Cardiac muscle cell (in vitro differentiated cells and primary cell): ENCODE measurements at places on chromosomes 13 and 19. TPM values are rescaled to one million over a fixed set of nuclear protein-coding genes. Genes with fewer than 3 reads are reported as not detected.

AP1M2 gene
- 0.12 TPM in 1 of 2 replicates, not detected in the other for total RNA-seq

DNA sequence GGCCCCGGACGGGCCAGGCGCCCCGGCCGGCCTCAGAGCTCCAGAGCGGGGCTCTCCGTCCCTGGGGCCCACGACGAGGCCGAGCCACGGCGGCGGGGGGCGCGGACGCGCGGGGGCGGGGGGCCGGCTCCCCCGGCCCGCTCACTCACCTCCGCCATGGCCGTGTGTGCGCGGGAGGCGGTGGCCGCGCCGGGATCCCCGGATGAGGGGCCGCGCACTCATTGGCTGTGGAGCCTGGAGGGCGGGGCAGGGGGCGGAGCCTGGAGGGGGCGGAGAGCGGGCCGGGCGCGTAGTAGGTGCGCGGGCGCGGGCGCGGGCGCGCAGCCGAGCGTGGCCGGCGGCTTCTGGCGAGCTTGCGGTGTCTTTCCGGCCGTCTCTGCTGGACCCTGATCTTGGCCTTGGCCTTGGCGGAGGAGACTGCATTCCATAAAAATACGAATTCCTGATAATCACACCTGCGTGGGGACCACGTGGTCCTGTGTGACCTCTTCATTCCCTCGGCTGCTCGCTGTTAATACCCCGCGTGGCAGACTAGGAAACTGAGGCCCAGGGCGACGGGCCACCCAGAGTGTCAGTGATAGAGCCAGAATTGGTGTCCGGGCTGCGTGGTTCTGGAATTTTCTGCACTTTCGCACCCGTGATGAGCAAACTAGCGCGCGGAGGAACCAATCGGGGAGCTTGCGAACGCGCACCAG, at the start of gene MIER2:
MIER2 (minus strand) TSS at position 172 of the 695 bp plus-strand sequence; CDS start at position 158, 14 bp downstream.
- peak within 1 kb of the TSS; percentile 66 for H3K27ac ChIP-seq
- peaks cover 7% of the 10 kb centered on the region for H3K4me1 ChIP-seq
- H3K27me3 ChIP-seq = no peaks in the 10 kb centered on the region
- peak; percentile 86 for DNase-seq
- H3K4me3 ChIP-seq = peak within 1 kb of the TSS; percentile 99

DNA sequence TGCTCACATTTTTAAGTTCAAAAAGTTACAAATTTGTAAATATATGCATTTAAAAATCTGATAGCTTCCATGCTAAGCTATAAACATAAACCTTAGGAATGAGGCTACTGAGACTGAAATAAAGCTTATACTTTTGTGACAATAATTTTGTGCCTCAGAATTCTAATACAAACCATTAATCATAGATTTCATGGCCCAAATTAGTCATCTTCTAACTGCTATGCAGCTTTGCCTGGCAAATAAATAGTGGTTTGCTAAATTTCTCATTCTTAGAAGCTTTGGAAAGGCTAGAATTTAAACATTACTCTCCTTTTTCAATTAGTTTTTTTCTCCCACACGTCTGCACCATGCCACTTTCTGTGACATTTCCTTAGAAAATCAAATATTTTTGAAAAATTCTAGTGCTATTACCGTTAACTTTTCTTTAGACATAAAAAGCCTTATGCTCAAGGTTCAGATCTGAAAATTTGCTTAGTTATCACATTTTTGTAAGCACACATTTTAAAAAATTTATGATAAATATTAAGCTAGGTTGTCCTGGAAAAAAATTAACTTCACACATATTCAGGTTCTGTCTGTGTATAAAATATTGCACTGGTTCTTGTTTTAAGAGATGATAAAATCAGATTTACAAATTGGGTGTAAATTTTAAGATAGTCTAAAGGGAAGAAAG, 46.9 kb downstream of the FNDC3A start:
- no peaks in the 10 kb centered on the region for H3K36me3 ChIP-seq
- H3K4me1 ChIP-seq = no peaks in the 10 kb centered on the region
- H3K27ac ChIP-seq = no peak overlapping the region

SIGLEC12 gene
- not detected in 2 replicates for total RNA-seq

CYP4F2 gene
- total RNA-seq = not detected in 2 replicates

IGSF23 gene
- total RNA-seq = not detected in 2 replicates

CEACAM20 gene
- not detected in 2 replicates for total RNA-seq

C19orf81 gene
- 23.5 and 36.8 TPM in 2 replicates for total RNA-seq

DNA sequence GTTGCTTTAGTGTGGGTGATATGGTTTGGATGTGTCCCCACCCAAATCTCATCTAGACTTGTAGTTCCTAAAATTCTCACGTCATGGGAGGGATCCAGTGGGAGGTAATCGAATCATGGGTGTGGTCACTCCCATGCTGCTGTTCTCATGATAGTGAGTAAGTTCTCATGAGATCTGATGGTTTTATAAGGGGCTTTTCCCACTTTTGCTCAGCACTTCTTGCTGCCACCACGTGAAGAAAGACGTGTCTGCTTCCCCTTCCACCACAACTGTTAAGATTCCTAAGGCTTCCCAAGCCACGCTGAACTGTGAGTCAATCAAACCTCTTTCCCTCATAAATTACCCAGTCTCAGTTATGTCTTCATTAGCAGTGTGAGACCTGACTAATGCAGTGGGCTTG, 26.0 kb downstream of the OR10H4 start:
- H3K27me3 ChIP-seq = no peaks in the 10 kb centered on the region
- H3K4me3 ChIP-seq = no peak overlapping the region
- no peak overlapping the region for H3K27ac ChIP-seq
- DNase-seq = no peak
- no peaks in the 10 kb centered on the region for H3K36me3 ChIP-seq
- H3K4me1 ChIP-seq = no peaks in the 10 kb centered on the region

RNASEH2A gene
- total RNA-seq = 20.4 and 29.0 TPM in 2 replicates

- H3K27ac ChIP-seq = no peak overlapping the region
- no peaks in the 10 kb centered on the region for H3K27me3 ChIP-seq
- H3K4me3 ChIP-seq = no peak overlapping the region
- no peaks in the 10 kb centered on the region for H3K36me3 ChIP-seq
- no peak for DNase-seq
- H3K4me1 ChIP-seq = no peaks in the 10 kb centered on the region
Measured at GRCh38 chr13:51501096-51501495, 48.3 kb upstream of the INTS6 start.

OCEL1 gene
- total RNA-seq = 9.3 and 14.5 TPM in 2 replicates

- no peak for DNase-seq
- no peaks in the 10 kb centered on the region for H3K4me1 ChIP-seq
- H3K27me3 ChIP-seq = no peaks in the 10 kb centered on the region
- no peak overlapping the region for H3K4me3 ChIP-seq
Measured at GRCh38 chr13:81224209-81224833, 883.4 kb upstream of the SPRY2 start.

- DNase-seq = no peak
- H3K4me1 ChIP-seq = peaks cover 26% of the 10 kb centered on the region
- H3K36me3 ChIP-seq = no peaks in the 10 kb centered on the region
- no peak overlapping the region for H3K4me3 ChIP-seq
- H3K27me3 ChIP-seq = no peaks in the 10 kb centered on the region
Measured at GRCh38 chr13:96768524-96768923, 225.8 kb downstream of the OXGR1 start.

DNA sequence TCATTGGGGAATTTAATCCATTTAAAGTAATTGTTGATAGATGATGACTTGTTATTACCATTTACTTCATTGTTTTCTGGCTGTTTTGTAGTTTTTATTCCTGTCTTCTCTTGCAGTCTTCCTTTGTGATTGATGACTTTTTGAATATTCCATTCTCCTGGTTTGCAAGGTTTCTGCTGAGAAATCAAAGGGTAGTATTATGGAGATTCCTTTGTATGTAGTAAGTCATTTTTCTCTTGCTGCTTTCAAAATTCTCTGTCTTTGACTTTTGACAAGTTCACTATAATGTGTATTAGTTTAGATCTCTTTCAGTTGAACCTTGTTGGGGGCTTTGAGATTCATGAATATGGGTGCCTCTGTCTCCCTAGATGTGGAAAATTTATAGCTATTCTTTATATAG, 6.0 kb downstream of the ZNF559 start:
- DNase-seq = no peak
- no peak overlapping the region for H3K4me3 ChIP-seq
- no peaks in the 10 kb centered on the region for H3K4me1 ChIP-seq
- H3K36me3 ChIP-seq = no peaks in the 10 kb centered on the region
- no peak overlapping the region for H3K27ac ChIP-seq

CACNG6 gene
- total RNA-seq = 38.4 and 73.1 TPM in 2 replicates

C19orf53 gene
- total RNA-seq = 276 and 280 TPM in 2 replicates

GRCh38 chr19:49357186-49357585, 5.0 kb downstream of the TEAD2 start:
- H3K27me3 ChIP-seq = no peaks in the 10 kb centered on the region
- DNase-seq = no peak
- peak overlapping the region; percentile 39 for H3K27ac ChIP-seq
- H3K36me3 ChIP-seq = peaks cover 35% of the 10 kb centered on the region
- H3K4me3 ChIP-seq = no peak overlapping the region

DNA sequence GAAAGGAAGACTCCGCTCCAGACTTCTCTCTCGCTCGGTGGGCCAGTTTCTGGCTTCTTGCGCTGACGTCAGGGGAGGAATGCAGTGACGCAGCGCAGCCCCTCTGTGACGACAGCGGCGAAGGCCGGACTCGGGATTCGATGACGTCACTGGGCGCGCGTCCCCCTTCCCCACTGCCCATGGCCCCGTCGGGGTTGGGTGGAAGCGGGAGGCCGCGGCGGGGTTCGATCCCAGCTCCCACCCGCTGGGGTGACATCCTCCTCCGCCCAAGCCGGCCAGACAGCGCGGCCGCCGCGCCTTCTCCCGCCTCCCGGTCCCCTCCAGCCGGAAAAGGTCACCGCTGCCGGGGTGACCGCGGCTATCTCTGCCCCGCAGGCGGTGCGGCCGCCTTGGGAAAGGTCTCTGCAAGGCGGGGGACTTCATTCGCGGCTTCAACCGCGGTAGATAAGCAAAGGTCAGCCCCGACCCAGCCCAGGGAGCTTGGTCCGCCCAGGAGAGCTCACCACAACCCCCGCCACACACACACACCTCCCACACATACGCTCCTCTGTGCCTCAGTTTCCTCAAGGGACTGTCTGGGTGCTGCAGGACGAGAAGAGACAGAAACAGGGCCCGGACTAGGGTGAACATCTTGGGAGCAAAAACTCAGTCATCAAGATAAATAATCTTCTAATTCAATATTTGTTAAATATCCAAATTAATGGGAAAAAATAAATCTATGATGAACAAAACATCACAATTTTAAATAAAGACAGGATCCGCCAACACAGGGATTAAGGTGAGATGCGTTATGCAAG, 844 bp upstream of the RFX1 start:
- H3K4me3 ChIP-seq = peak overlapping the region; percentile 60
- no peaks in the 10 kb centered on the region for H3K36me3 ChIP-seq
- no peaks in the 10 kb centered on the region for H3K27me3 ChIP-seq
- peak overlapping the region; percentile 96 for H3K27ac ChIP-seq
- no peak for DNase-seq

IQCN gene
- 2.3 and 3.2 TPM in 2 replicates for total RNA-seq

GRCh38 chr13:97798836-97799235, 154.6 kb upstream of the IPO5 start:
- H3K27me3 ChIP-seq = no peaks in the 10 kb centered on the region
- H3K4me3 ChIP-seq = no peak overlapping the region
- peak; percentile 80 for DNase-seq
- no peaks in the 10 kb centered on the region for H3K36me3 ChIP-seq
